RPMI7951 (cell line): ENCODE measurements at places on chromosomes 11 and 22.

DNA sequence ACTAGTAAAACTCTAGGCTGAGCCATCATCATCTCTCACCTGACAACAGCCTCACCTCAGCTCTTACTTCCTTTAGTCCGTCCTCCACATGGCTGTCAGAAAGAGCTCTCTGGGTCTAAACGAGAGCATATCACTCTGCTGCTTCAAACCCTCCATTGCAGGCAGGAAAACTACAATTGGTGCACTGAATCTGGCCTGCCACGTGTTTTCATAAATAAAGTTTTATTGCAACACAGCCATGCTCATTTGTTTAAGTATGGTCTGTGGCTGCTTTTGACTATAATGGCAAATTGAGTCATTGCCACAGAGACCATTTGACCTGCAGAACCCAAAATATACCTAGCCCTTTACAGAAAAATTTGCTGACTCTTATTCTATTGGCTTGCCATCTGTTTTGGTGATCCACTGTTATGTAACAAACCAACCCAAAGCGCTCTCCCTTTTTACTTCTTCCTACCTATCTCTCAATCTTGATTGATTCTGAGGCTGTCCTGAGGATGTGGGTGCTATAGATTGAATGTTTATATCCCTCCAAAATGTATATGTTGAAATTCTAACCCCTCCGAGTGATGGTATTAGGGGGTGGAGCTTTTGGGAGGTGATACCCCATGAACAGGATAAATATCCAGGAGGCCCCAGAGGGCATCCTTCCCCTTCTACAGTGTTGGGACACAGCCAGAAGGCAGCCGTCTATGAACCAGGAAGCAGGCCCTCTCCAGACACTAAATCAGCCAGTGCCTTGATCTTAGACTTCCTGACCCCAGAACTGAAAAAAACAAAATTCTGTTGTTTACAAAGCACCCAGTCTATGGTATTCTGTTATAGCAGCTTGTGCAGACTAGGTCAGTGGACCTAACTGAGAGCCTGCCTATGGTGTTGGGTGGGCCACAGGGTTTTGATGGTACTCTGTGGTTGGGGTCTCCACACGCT lies 99.9 kb downstream of the PIWIL4 start:
- no peak for DNase-seq

- no peak for DNase-seq
These were observed 30.1 kb upstream of the XBP1 start for GRCh38 chr22:28830441-28830840.

DNA sequence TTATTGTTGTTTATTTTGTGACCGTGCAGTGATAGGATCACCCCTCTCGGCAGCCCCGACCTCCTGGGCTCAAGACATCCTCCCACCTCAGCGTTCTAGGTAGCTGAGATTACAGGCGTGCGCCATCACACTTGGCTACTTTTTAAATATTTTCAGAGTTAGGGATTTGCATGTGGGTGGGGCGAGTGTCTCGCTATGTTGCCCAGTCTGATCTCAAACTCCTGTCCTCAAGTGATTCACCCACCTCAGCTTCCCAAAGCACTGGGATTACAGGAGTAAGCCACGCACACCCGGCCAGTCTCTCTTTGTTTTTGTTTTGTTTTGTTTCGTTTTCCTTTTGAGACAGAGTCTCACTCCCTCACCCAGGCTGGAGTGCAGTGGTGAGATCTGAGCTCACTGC lies 1.2 kb upstream of the INTS5 start:
- no peak for DNase-seq

GRCh38 chr11:119860561-119861094 lies 131.6 kb upstream of the NECTIN1 start:
- DNase-seq = no peak

- DNase-seq = peak; percentile 43
These were observed 41.8 kb upstream of the ZBTB16 start for GRCh38 chr11:114017723-114018122.

GRCh38 chr11:69588270-69588669 lies 52.7 kb upstream of the CCND1 start:
- DNase-seq = peak; percentile 81

DNA sequence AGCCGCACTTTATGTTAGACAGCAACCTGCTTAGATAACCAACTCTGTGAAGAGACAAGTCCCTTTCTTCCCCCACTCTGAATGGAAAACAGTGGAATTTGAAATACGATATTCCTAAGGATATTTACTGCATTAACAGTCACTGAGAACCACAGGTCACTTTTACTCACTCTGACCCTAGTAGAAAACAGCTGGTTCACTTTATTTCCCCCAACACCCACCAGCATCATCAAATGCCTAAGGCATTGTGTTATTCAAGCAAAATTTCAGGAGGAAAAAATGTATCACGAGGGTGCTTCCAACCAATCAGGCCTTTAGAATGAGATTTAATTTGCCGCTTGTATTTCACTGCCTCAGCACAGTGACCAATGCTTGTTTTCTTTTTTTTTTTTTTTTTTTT lies 1134.1 kb upstream of the CCDC90B start:
- no peak for DNase-seq

- no peak for DNase-seq
These were observed 158.8 kb downstream of the MPPED1 start for GRCh38 chr22:43570531-43571165.

- DNase-seq = peak; percentile 76
These were observed 133.7 kb upstream of the NARS2 start for GRCh38 chr11:78708388-78708787.

- no peak for DNase-seq
These were observed 534.3 kb upstream of the LARGE1 start for GRCh38 chr22:34454598-34454997.

DNA sequence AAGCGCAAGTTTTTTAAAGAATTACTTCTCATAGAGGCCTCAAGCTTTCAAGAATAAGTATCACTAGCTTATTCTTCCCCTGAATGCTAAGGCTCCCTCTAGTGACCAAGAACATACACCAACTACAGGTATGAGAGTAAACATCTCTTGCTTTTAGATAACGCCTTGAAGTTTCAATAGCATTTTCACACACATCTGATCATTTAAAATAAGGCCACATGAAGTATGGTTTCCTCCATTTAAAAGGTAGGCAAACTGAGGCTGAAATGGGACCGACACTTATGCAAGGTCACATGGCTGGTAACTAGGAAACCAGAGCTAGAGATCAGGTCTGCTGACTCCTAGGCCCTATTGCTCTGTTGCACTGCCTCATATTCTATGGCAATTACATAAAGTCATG lies 66.5 kb downstream of the CCDC34 start:
- peak; percentile 61 for DNase-seq

DNA sequence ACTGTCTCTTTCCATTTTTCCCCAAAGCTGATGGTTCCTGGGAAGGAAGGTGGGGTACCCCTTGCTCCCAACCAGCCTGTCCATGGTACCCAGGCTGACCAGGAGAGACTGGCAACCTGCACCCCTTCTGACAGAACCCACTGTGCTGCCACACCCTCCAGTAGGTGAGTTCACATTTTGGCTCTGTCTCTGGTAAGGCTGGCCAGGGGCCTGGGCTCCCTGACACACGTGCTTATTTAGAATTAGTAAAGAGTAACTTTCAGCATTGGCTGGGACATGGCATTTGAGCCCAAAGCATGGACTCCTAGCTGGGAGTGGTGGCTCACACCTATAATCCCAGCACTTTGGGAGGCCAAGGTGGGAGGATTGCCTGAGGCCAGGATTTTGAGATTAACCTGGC lies 35.1 kb downstream of the ARHGAP1 start:
- DNase-seq = no peak

DNA sequence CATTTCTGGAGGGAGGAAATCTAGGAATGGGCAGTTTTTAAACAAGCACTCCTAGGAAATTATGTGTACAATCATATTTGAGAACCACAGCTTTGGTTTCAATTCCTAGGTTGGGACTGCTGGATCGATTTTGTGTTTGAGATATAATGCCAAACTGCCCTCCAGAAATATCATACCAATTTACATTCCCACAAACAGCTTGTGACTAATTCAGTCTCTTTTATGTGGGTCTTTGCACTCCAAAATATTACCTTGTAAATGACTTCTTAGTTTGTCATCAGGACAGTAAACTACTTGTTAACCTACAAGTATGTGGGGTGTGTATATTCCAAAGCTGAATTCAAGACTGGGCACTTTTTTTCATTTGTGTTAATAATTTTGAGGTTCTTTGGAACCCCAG lies 9.8 kb upstream of the BARX2 start:
- no peak for DNase-seq

GRCh38 chr11:123255909-123256308 lies 60.9 kb upstream of the CLMP start:
- no peak for DNase-seq

- DNase-seq = no peak
These were observed 28.9 kb upstream of the CARS1 start for GRCh38 chr11:3086114-3086513.

DNA sequence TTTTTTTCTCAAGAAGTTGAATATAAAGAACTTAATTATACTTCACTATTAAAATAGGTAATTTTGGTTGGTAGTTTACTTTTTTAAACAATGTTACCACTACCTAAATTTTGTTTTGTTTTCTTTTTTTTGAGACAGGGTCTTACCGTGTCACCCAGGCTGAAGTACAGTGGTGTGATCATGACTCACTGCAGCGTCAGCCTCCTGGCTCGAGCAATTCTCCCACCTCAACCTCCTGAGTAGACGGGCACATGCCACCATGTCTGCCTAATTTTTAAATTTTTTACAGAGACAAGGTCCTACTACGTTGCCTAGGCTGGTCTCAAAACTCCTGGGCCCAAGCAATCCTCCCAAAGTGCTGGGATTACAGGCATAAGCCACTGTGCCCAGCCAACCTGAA lies 17.6 kb downstream of the SPCS2 start:
- DNase-seq = peak; percentile 54

GRCh38 chr22:29206372-29207242 lies 911 bp downstream of the EMID1 start:
- no peak for DNase-seq

- DNase-seq = no peak
These were observed 14.2 kb downstream of the SMPD1 start for GRCh38 chr11:6404342-6405051.

GRCh38 chr22:41381329-41382097 lies at the start of gene TEF:
Gene TEF, plus strand, starts transcription at chr22:41381942. Its CDS starts 103 bp downstream, at chr22:41382045.
- peak; percentile 97 for DNase-seq

GRCh38 chr22:42170946-42171345 lies 40.3 kb upstream of the CYP2D6 start:
- no peak for DNase-seq

DNA sequence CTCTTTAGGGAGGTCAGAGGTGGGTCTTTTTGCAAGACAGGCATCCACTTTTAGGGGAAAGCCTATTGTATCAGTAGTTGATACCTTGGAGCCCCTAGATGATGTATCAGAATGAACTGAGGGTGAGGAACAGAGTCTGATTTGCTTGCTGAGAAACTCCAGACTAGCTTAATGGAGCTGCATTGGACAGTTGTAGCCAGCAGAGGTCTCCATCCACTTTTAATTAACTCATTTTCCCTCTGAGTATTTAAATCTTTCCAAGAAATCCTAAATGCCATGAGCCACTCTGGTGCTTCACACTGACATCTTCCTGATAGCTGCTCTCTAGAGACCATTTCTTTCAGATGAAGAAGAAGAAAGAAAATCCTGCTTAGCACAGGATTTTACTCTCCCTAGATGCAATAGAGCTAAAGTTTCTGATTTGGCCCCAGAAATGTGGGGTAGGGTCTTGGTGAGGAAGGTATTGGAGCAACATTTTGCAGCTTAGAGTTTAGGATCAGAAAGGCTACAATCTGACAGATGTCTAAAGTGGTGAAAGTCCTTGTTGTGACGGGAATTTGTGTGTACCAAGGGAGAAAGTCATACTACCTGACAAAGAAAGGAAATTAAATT lies 38.0 kb downstream of the EXT2 start:
- peak; percentile 21 for DNase-seq

GRCh38 chr11:102599642-102600261 lies 25.4 kb downstream of the MMP20 start:
- DNase-seq = peak; percentile 94

- no peak for DNase-seq
These were observed 1.2 kb upstream of the GRK2 start for GRCh38 chr11:67264877-67265632.

DNA sequence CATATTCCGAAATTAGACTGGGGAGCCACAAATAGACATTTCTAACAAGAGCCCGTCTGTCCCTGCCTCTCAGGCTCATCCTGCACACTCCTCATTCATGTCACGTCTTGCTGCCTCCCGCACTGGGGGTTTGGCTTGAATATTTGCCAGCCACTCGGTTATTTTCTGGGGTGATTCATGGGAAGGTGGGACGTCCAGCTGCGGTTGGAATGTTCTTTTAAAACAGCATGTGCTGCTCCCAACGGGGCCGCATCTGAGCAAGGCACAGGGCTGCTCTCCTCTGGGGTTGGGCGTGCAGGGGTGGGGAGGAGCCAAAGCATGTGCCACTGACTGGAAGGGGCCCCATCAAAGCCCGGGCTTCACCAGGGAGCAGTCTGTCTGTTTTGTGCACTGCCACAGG lies 25.9 kb upstream of the SLC5A4 start:
- peak; percentile 55 for DNase-seq

GRCh38 chr11:119107538-119108145 lies 498 bp downstream of the C2CD2L start:
- DNase-seq = no peak

DNA sequence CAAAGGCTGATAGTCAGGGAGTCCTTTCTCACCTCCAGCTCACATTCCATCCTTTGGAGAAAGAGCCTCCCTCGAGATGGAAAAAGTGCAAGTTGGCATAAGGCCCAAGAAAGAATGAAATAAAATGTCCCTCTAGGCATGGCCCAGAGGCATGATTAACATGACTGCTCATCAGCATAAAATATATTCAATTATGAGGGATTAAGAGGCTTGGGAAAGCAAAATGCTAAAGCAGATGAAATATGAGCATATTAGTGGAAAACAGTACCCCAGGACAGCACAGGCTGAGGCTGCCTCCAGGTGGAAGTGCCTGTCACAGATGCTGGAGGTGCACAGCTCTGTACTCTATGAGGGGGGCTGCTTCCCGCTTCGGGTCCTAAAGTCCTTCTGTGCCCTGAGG lies 347.8 kb upstream of the PLET1 start:
- DNase-seq = no peak

DNA sequence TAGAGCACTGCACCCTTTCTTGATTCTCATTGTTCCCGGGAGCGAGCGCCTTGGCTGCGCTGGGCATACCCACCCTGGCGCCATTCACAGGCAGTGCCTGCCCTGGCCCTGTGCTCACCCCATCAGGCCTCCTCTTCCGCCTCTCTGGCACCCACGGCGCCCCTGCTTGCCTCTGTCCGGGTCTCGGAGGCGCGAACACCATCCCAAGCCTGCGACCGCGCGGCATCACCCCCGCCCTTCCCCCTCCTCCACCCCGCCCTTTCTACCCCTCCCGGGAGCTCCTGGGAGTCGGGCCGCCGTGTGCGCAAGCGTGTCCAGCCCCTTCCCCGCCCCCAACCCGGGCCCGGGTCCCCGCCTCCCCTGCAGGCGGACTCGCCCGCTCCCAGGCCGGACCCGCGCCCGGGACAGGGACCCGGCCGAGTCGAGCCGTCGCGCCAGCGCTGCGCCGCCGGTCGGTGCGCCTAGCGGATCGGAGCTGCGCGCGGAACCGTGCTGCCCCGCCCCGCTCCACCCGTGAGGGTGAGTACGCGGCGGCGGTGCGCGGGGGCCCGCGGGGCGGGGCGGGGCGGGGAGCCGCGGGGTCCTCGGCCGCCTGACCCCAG lies at the start of gene ST3GAL4:
TSS of gene ST3GAL4 (plus strand) at position 363 of the 602 bp plus-strand sequence. CDS start 50,470 bp downstream, outside the sequence.
- peak; percentile 84 for DNase-seq

GRCh38 chr11:34941688-34942087 lies 25.3 kb downstream of the PDHX start:
- DNase-seq = no peak
